ENCODE measurements at places on chromosomes 1 and 21. TPM values are rescaled to one million over a fixed set of nuclear protein-coding genes. Genes with fewer than 3 reads are reported as not detected.

DNA sequence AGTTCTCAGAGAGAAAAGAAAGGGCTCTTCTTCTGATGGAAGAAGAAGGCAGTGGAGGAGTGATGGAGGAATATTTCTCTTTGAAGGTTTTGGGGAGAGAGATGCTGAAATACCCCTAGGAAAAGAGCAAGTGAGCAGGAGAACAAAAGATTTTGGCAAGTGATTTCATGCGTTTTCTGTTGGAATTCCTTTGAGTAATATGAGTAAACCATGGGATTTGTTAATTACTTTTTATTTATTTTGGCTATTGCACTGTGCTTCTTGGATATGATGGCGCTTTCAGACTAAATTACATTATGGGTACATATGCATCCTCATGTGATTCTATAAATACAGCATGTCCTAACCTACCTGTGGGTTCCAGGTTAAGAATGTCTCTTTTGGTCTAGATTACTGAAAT, 210.1 kb upstream of the PTGFR start:
- no peak for DNase-seq

DNA sequence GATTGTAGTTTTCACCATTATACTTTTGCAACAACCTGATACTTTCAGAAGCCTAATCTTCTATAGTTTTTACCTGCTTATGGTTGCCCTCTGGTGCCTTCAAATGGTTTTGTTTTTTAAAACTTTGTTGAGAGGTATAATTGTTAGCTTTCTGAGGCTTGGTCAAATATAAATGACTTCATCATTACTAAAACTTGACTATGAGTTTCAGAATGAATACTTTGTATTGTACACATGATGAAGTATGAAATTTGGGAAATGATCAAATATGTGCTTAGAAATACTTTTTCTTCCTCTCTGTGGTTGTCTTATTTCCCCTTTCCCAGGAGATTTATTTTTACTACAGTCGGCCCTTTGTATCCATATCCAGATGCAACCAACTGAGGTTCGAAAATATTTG, 151.8 kb upstream of the B3GALT2 start:
- no peak for DNase-seq

- DNase-seq = no peak
Measured at GRCh38 chr1:169099561-169099960, 6.9 kb upstream of the ATP1B1 start.

- no peak for DNase-seq
Measured at GRCh38 chr1:27787895-27788294, 14.9 kb downstream of the STX12 start.

DNA sequence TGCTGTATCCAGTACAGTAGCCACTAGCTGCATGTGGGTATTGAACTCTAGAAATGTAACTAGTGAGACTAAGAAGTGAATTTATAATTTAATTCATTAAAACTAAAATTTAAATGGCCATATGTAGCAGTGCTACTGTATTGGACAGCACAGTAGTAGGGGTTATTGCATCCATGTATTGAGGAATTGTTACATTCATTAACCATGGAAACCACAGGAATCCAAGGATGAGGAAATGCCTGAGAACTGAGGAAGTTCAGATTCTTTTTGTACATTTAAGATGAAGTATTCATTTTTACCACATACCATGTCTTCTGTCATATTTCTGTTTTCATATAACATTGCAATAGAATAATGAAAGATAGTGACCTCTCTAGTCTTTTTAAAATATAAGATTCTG, 2.6 kb downstream of the MTF2 start:
- no peak for DNase-seq

- no peak for DNase-seq
Measured at GRCh38 chr1:172602706-172603105, 56.2 kb upstream of the FASLG start.

DNA sequence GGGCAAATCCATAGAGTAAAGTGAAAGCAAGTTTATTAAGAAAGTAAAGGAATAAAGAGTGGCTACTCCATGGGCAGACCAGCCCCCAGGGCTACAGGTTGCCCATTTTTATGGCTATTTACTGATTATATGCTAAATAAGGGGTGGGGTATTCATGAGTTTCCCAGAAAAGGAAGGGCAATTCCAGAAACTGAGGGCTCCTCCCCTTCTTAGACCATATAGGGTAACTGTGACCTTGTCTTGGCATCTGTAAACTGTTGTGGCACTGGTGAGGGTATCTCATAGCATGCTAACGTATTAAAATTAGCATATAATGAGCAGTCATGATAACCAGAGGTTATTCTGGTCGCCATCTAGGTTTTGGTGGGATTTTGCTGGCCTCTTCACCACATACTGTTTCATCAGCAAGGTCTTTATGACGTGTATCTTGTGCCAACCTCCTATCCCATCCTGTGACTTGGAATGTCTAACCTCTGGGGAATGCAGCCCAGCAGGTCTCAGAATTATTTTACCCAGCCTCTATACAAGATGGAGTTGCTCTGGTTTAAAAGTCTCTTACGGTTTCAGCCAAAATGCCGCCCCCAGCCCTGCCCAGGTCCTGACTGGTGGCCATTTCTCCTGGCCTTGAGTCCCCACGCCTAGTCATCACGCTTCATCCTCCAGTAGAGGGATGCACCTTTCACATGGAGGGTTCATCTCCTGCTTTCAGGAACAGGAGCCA, 982 bp upstream of the TRIM17 start:
- DNase-seq = no peak

GRCh38 chr1:208641579-208642280, 397.5 kb upstream of the PLXNA2 start:
- DNase-seq = no peak

GRCh38 chr1:12376236-12377045, 146.6 kb downstream of the VPS13D start:
- DNase-seq = no peak

GRCh38 chr1:193283016-193283415, 96.6 kb upstream of the B3GALT2 start:
- no peak for DNase-seq

DNA sequence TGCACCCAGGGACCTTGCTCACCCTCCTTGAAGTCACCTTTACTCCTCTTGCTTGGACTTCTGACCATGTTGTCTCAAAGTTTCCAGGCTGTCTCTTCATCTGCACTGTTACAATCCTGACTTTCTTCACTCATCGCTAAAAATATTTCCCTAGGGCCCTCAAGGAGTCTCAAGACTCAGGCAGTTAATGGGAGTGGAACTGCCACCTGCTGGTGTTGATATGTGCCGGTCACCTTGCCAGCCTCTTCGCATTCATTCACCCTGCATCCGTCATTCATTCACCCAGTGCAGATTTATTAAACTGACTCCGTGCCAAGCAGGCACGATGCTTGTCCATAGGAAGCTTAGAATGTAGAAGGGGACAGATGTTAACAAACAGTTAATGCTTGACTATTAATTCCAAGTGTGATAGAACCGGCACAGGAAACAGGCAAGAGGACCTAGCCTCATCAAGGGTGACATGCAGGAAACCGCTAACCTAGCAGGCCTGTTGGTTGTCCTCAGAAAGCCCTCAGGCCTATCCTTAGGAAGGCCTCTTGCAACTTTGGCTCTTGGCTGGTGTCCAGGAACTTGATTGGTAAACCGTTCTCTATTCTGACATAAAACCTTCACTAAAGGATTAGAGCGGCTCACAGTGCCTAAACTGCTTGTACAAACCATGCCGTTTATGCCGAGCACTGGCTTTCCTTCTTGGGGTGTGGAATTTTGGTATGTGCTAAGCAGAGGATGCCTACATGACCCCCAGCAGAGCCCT, 342.2 kb downstream of the CAMTA1 start:
- DNase-seq = no peak

- peak; percentile 12 for DNase-seq
Measured at GRCh38 chr1:62687421-62687902, 724 bp downstream of the DOCK7 start.

DNA sequence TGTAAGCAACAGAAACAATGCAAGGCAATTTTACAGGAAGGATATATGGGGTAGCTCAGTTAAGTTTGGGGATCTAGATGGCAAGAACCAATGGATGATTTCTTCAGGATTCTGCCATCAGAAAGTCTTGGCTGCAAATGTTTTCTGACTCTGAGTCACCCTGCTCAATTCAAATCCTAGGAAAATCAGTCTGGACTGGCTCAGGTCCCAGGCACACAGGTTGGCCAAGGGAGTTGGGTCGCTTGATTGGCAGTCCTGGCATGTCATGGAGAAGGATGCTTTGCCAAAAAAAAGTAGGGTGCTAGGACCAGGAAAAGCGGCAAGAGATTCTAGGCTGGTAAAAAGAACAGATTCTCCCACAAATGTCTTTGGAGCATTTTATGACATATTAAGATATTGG, 28.9 kb upstream of the S1PR1 start:
- DNase-seq = no peak

GRCh38 chr1:167418391-167418790, 99.9 kb downstream of the CD247 start:
- DNase-seq = no peak

- DNase-seq = no peak
Measured at GRCh38 chr1:119323216-119323982, 45.2 kb upstream of the HAO2 start.

- no peak for DNase-seq
Measured at GRCh38 chr1:232377494-232377770, 252.5 kb downstream of the SIPA1L2 start.

DNA sequence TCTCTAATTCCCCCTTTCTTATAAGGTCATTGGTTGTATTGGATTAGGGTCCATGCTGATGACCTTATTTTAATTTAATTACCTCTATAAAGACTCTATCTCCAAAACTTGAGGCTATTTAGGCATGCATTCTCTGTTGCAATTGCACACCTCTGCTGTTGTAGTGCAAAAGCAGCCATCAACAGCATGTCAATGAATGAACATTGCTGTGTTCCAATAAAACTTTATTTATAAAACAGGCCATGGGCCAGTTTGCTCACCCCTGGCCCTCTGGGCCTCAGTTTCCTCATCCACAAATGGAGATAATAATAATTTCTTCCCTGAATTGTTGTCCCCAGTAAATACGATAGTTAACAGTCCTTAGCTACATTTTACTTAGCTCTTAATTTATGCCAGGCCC, 100.4 kb upstream of the USP24 start:
- DNase-seq = no peak

- no peak for DNase-seq
Measured at GRCh38 chr1:115893545-115893944, 52.6 kb upstream of the NHLH2 start.

DNA sequence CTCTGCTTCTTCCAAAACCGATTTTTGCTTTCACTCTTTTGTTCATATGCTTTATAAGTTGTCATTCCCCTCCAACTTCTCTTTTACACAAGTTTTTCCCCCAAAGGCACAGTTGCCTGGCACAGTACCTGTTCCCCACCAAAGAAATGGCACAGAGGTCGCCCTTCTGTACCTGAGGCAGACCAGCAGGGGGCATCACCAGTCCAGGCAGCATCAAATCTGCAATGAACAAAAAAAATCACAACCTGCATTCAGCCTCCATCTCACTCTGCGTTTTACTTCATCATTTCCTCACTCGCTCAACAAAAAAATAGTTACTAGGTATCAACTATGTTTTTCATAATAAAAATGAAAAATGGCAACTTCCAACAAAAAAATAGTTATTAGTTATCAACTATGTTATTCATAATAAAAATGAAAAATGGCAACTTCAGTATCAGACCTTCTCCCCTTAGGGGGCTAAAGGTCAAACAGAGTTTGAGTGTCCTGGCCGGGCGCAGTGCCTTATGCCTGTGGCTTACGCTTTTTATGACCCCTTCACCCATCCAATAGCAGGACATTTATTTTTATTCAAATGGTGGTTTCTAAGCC, 4.1 kb downstream of the EIF2D start:
- peak; percentile 37 for DNase-seq

DNA sequence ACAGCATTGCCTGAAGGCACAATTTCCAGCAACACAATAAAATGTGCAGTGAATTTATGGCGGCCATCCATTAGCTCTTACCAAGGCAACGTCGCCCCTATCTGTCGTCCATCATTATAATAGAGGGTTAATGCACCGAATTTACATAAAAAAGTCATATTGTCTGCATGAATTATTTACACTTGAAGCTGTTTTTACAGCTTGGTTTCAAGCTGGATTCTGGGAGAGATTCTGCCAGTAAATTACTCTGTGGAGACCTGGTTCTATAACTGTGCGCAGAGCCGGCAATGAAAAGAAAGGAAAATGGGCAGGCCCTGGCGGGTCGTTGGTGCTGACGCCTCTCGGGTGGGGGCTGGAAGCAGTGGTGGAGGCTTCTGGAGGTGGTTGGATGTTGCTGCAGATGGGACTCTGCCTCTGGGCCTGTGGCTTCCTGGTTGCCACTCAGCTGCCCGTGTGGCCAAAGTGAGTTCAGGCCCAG, 48.9 kb upstream of the POU3F1 start:
- DNase-seq = no peak

DNA sequence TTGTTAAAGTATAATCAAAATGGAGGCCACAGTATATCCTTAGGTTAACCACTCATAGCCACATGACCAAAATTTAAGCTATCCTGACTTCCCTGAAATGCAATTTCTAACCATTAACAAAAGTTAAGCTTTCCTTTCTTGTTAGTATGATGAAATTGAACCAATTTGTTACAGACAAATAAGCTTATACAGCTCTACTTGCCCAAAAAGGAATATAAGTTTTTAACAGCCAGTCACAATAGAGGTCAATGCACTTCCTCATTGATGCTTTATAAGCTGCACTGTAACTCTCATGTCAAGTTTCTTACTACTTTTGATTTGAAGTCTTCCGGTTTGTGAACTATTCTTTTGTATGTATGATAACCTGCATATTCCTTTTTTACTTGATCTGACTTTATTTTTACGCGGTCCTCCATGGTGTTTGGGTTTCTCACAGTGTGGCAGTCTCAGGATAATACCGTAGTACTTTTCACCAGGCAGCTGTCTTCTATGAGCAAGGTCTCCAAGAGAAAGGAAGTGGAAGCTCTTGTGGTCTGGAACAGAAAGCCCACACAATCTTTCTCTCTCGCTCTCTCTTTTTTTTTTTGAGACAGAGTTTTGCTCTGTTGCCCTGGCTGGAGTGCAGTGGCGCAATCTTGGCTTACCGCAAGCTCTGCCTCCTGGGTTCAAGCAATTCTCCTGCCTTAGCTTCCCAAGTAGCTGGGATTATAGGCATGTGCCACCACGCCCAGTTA, 331.6 kb downstream of the SRGAP2C start:
- DNase-seq = peak; percentile 46

DNA sequence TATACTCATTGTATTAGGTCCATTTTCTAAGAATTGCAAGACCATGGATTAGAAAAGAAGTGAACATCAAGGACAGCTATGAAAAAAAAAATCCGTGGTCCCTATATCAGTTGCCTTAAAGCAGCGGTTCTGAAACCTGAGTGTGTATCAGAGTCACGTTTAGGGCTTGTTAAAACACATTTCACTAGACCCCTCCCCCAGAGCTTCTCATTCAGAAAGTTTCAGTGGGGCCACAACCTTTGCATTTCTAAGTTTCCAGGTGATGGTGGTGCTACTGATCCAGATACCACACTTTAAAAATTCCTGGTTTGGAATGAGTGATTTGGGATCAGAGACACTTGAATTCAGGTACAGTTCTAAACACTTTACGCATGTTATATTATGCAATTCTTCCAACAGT, 96.1 kb upstream of the PRMT6 start:
- no peak for DNase-seq

CACNA1S gene
- not detected for total RNA-seq

HPDL gene
- 26.8 TPM for total RNA-seq

CELA2A gene
- total RNA-seq = not detected

SMPDL3B gene
- total RNA-seq = 0.37 TPM

C1QTNF12 gene
- total RNA-seq = 3.5 TPM

TCHHL1 gene
- not detected for total RNA-seq

KHDRBS1 gene
- total RNA-seq = 177 TPM

CLCA4 gene
- total RNA-seq = not detected

CRP gene
- total RNA-seq = not detected

OR6K3 gene
- total RNA-seq = not detected

Measured in activated T-helper 2 cell treated with anti-CD3 and anti-CD28 coated beads, Interferon-gamma antibody, Interleukin-2, Interleukin-4, amounts not matched to agents 10 μg/mL and 5 μg/mL and 100 μg/mL, durations not matched to agents 14 hours and 24 hours and 36 hours (primary cell).